ENCODE measurements at places on chromosomes 12 and 14. TPM values are rescaled to one million over a fixed set of nuclear protein-coding genes. Genes with fewer than 3 reads are reported as not detected.

Gene RFLNA
- total RNA-seq = 1.1 TPM

Gene TSPAN19
- not detected for total RNA-seq

Gene PRPH
- 0.33 TPM for total RNA-seq

Gene SRGAP1
- total RNA-seq = 11.9 TPM

Gene LRP6
- total RNA-seq = 116 TPM

Gene KRT83
- not detected for total RNA-seq

Gene HPD
- total RNA-seq = 1.1 TPM

Gene TEX52
- total RNA-seq = not detected

Gene CHMP4A
- 70.7 TPM for total RNA-seq

Gene CBX5
- 38.3 TPM for total RNA-seq

Gene IL26
- not detected for total RNA-seq

Gene TAS2R50
- 3.1 TPM for total RNA-seq

Gene ABHD12B
- not detected for total RNA-seq

Gene ESRRB
- not detected for total RNA-seq

Gene RNASE3
- total RNA-seq = not detected

Gene NUAK1
- 3.0 TPM for total RNA-seq

Gene MSRB3
- 55.1 TPM for total RNA-seq

Gene FOXA1
- not detected for total RNA-seq

Gene NGDN
- 31.5 TPM for total RNA-seq

Gene KRT6C
- total RNA-seq = not detected

Gene KLRC3
- total RNA-seq = not detected

Gene DPF3
- 16.3 TPM for total RNA-seq

Gene PLEKHD1
- not detected for total RNA-seq

Gene PWP1
- 142 TPM for total RNA-seq
